ENCODE measurements at places on chromosomes 6 and 20.

- DNase-seq = no peak
Measured at GRCh38 chr20:6806275-6806674, 38.8 kb downstream of the BMP2 start.

DNA sequence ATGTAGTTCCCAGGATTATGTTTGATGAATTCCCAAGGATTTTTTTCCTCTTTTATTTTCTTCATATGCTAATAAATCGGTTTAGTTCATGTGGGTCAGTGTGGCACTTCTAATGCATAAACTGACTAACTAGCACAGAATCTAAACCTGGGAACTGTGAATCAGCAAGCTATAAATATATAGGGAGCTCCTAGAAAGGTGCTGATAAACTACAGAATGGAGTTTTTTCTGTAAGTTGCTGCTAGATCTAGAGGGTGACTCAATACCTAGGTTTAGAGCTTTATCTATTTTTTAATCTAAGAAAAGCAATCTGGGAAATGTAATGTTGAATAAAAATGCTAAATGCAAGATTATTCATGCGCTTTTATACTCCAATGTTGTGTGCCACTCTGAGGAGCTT lies 118.8 kb upstream of the PTCHD4 start:
- no peak for DNase-seq

DNA sequence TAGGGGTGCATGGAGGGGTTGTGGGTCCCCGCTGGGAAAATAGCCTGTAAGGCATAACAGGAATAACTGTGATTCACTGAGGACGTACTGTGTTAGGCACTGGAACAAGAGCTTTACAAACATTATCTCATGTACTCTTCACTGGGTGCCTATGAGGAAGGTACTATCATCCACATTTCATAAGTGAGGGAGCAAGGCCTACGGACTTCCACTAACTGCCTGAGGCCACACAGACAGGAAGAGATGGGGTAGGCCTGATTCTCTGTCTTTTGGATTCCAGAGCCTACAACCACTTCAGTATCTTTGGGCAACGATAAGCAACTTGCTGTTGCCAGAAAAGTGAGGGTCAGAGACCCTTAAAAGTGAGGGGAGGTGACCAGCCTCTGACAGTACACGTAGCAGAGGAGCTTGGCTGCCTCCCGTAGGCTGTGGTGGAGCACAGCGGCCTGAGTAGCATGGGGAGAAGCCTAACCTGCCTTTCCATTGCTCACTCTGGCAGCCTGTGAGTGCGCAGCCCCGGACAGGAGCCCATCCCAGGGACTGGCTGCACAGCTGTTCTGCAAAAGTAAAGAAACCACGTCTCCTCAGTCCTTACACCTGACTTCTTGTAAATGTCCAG lies 30.4 kb downstream of the PSMB1 start:
- peak; percentile 67 for DNase-seq

DNA sequence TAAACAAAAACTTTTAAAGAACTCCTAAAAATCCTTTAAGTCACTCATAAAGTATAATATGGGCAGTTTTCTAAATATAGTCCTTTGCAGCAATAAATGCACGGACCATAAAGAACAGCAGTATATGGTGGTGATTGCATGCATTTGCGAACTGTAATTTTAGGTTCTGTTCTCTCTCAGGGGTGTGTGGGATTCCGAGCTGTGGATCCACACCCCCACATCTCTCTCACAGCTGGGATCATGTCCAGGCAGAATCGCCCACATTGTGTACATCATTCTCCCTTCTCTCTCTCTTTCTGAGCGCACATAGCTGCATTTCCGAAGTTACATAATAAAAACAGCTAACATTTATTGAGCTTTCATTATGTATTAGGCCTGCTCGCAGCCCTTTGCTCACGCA lies 28.6 kb downstream of the SLC52A3 start:
- DNase-seq = no peak

GRCh38 chr20:33318096-33318429 lies 35.0 kb downstream of the BPIFB1 start:
- DNase-seq = no peak

DNA sequence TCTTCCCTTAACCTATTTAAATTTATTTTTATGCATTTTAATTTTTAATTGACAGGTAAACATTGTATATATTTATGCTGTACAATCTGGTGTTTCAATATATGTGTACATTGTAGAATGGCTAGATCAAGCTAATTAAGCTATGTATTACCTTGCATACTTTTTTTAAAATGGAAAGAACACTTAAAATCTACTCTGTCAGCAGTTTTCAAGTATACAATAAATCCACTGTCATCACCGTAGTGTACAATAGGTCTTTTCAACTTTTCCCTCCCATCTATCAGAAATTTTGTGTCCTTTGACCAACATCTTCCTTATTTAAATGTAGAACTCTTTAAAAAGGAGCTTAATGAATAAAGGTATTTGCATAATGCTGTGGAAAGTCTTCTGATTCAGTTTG lies 27.6 kb downstream of the RPS12 start:
- DNase-seq = no peak

GRCh38 chr20:22418738-22419137 lies 165.6 kb downstream of the FOXA2 start:
- no peak for DNase-seq

DNA sequence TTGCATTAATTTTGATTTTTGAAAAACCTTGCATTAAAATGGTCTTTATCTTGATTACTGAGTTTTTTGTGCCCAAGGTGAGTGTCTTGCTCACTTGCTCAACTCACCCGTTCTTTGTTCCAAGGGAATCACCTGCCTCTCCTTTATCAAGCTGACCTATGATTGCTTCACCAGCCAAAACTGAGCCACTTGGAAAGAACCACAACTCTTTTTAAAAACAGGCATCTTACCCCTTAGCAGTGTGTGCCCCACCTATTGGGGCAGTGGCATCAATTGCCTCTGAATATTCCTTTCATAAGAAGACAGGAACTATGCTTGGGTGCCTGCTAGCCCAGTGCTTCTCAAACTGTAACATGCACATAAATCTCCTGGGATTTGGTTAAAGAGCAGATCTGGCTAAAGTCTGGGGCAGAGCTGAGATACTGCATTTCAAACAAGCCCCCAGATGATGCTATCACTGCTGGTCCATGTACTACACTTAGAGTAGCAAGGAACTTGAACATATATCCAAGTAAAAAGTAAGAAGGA lies 3.3 kb upstream of the STK38 start:
- DNase-seq = peak; percentile 95

DNA sequence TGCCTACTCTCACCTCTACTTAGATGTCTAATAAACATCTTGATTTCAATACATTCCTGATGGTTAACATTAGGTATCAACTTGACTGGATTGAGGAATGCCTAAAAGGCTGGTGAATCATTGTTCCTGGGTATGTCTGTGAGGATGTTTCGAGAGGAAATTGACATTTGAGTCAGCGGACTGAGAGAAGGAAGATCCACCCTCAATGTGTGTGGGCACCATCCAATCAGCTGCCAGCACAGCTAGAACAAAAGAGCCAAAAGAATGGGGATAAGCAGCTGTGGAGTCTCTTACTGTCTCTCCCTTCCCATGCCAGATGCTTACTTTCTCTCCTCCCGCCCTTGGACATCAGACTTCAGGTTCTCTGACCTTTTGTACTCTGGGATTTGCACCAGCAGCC lies 128.6 kb upstream of the HS3ST5 start:
- no peak for DNase-seq

DNA sequence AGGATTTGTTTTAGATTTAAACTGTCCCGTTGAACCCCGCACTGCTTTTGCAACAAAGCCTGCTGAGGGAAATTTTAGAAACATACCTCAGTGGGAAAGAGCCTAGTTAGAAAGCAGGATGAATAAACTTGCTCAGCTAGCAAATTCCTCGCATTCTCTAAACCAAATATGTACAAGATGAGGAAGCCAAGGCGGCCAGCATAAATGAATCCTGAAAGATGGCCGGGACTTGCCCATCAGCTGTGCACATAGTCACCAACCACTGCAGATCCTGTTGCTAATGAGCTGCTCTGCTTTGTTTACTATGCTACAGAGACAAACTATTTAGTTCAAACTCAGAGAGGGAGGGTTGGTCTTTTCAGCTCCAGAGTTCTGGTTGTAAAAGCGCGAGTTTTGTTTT lies 49.0 kb downstream of the TMEM170B start:
- DNase-seq = no peak

GRCh38 chr6:113676968-113677367 lies 180.2 kb upstream of the MARCKS start:
- no peak for DNase-seq

DNA sequence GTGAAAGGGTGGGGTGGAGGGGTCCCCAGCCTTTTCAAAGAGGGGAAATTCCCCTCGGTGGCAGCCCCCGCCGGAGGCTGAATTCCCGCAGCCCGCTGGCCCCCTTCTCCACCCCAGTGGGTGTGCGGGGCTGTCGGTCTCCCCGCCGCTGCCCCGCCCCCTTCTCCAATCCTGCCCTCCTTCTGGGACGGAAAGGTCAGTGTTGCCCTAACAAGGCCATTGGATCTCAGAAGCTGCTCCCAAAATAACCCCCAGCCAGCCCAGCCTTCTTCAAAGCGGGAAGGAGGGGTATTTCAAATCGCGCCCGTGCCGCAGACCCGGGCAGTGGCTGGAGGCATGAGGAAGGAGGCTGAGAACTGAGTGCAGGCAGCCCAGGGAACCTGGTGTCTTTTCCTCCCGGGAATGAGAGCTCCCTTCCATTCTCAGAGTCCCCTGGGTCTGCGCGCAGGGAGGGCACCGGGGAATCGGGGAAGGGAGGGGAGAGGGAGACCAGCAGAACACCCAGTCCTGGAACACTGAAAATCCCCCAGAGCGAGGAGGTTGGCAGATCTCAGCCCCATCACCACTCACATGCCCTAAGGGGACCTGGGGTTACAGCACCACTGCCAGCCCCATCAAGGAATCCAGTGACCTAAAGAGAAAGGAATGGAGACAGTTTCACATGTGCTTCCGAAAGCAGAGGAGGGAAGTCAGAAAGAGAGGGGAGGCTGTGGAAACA lies at the start of gene JPH2:
Gene JPH2 (minus strand): TSS at position 135 of the 718 bp plus-strand sequence. CDS start 483 bp downstream, outside the sequence.
- DNase-seq = no peak

GRCh38 chr20:22929661-22930060 lies 105.5 kb upstream of the SSTR4 start:
- no peak for DNase-seq

DNA sequence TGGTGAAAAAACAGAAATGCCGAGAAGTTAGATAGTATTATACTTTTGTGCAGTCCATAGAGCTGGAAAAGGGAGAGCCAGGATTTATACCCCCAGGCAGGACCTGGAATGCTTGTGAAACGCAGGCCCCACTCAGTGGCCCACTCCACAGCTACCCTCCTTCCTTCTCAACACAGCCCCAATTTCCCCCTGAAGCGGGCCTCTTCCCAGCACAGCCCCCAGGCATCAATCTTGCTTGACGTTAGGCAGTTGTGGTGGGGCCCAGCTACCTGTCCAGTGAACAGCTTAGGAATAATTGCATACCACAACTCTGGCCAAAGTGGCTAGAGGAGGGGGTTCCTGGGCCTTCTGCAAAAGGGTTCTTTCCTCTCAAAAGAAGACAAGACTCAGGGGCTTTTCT lies 61.3 kb downstream of the PPP1R3G start:
- DNase-seq = no peak

DNA sequence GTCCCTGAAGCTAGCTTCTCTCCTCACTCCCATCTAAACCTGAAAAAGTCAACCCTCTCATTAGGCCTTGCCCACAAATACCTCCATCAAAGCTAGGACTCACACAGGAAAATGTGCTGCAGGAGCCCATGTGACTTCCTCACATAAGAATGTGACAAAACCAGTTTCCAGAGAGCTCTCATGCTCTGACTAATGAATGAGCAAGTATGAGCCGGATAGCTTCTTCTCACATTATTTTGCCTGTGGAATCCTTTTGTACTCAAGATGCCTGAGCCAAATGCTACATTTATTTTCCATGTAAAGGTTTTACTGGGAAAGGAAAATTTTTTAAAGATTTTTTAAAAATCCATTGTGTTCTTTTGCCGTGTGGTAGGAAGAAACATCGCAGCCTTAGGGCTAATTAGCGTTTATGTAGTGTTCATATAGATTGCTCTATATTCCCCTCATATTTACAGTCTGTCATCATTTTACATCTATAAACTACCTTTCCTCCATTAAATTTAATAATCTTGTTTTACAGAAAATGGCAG lies 68.6 kb upstream of the CCN6 start:
- DNase-seq = peak; percentile 31

DNA sequence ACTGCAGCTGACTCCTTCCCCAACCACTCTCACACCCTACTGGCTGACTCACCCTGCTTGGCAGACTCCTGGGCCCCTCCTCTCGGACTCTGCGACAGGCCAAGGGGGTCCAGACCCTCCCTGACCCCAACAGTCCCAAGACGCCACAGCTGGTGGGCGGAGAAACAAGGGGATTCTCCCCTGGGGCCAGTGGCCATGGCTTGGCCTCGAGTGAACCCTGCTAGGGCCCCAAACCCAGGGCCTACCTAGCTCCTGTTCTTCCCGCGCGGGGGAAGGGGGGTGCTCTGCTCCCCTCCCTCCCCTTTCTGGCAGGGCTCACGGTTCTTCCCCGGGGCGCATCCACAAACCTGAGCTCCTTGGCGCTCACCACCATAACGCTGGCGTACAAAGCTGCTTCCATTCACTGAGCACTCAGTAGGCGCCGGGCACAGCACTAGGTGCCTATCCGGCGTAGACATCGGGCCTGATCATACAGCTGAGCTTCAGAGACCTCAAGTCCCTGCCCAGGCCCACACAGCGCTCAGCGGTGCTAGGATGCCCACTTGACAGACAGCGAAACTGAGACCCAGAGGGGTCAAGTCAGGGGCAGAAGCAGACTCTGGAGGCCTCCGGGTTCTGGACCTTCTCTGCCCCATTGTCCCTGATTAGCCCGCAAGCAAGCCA lies 597 bp downstream of the ADA start:
- DNase-seq = no peak

DNA sequence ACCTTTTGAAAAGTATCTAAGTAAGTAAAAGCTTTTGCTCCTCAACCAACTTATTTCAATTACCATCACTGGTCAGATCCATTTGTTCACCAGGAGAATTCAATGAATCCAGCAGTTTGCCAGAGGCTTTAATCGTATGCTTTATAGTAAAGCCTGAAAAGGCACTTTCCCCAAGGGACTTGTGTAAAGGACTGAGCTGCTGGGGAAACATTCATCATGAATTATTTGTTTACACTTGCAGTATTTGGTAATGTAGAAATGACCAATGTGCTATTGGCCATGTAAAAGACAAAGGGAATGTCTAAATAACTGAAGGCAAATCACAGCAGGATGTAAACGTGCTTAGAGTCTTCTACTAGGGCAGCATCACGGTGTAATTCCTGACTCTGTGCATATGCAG lies 471.4 kb downstream of the ADGRB3 start:
- DNase-seq = no peak
